ENCODE measurements at places on chromosomes 3 and 15.
A peak's percentile ranks its signal among the peaks of the same experiment; 100 is the strongest.

DNA sequence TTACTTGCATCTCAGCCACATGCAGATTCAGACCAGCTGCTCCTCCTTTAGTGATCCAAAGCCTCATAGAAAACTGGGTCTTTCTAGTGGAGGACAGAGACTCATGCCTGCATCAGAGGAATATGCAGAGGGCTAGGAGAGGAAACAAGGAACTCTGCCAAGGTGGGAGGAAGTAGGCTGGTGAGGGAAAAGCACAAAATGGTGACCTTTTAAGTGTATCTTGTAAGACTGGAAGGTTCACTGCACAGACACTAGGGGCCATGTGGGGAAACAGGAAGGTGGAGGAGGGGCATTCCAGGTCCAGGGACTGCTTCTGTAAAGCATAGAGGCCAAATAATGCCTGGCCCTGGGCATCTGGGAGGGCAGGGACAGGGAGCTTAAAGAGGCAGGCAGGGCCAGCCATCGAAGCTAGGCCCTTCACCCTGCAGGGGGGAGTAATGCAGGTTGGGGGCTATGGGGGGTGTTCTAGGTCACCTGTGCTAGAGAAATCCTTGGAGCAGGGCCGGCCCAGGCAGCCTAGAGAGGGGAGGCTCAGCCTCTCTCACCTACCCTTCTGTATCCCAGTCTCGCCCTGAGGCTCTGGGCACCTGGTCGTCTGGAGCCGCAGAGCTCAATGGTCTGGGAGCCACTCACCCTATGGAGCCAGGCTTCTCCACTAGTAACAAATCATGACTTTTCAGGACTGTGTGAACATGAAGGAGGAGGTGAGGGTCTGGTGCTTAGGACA lies 117.7 kb downstream of the DNAJB8 start:
- DNase-seq: no peak

GRCh38 chr15:32838820-32839219 lies 121.0 kb downstream of the GREM1 start:
- peak; percentile 94 for DNase-seq

- DNase-seq: peak; percentile 73
These were observed 27.1 kb downstream of the FILIP1L start for GRCh38 chr3:100087198-100087597.

GRCh38 chr3:134027631-134028030 lies 2.1 kb downstream of the SLCO2A1 start:
- no peak for DNase-seq

GRCh38 chr15:45094358-45094730 lies 19.6 kb downstream of the DUOX2 start:
- DNase-seq: no peak

- DNase-seq: no peak
These were observed 303.4 kb upstream of the DNAJC19 start for GRCh38 chr3:181292984-181293383.

DNA sequence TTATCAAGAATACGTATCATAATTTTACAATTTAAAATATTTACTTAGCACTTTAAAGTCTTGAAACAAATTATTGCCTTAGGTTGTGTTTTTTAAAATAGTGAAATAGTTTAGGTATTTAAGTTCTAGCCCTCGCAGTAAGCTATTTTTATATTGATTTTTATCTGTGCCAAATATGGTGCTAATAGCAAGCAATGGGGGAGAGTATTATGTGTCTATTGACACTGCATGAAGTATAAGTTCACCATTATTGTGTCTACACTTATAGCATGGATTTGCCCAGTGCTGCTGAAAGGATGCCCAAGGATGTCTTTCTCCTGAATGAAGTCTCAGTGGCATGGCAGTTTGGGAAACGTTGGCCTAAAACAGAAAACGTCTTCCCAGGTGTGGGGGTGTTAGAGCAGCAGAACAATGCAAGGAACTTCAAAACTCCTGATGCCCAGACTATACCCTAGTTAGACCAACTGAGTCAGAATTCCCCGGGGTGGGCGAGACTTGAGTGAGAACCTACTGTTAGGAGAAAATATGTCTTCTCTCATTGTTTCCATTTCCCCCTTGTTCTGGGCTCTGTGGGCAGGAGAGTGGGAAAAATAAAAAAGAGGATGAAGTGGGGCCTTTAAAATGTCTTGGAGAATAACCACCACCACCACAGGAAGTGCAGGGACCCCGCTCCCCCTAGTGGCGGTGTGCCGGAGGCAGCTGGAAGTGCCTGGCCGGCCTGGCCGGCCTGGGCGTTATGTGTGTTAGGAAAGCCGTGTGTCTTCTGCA lies 104.2 kb upstream of the SLC7A14 start:
- DNase-seq: peak; percentile 57

DNA sequence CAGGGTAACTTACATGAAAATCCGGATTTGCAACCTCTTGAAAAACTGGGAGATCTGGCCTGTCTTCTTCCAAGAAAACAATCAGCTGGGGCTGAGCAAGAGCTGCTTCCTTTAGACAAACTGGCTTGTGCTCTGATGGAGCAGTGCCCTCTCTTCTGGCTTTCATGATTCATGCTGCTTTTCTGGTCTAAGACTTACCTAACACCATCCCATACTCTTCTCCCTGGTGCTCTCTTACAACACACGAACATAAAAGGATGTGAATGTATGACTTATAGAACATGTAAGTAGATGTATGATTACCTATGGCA lies 9.9 kb downstream of the TJP1 start:
- peak; percentile 42 for DNase-seq

DNA sequence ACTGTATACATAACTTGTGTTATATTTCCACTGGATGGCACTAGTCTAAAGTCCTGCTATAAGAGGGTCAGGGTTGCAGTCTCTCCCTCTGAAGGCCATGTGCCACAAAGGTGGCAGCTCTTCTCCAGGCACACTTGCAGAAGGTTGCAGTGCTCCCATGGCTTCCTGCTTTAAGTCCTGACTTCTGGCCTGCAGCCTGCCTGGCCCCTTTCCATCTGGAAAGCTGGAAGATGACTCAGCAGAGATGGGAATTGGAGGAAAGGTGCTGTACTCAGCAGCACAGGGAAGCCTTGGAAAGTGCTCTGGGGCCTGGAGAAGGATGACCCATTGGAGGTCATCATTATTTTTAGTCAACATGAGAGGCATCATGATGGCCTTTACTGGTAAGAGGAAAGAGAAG lies 40.9 kb upstream of the MRPL3 start:
- DNase-seq: peak; percentile 81

DNA sequence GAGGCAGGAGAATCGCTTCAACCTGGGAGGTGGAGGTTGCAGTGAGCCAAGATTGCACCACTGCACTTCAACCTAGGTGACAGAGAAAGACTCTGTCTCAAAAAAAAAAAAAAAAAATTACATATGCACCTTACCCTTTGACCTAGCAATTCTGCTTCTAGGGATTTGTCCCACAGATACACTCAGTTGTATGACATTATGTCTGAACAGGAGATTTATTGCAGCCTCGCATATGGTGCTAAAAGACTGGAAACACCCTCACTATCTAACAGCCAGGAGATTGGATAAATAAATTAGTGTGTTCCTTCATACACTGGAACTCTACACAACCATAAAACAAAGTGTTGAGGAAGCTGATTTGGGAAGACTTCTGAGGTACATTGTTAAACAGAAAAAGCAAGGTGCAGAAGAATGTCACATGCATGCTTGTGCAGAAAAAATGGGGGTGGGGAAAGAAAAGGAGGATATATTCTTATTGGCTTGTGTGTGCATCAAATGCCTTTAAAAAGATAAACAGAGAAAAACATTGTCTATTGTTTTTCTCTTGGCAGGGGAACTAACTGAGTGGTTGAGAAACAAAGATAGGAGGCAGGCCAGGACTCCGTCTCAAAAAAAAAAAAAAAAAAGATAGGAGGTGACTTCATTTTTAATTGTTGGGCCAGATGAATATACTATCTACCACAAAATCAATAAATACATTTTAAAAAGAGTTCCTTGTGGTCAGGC lies 30.9 kb downstream of the PPCDC start:
- DNase-seq: no peak

DNA sequence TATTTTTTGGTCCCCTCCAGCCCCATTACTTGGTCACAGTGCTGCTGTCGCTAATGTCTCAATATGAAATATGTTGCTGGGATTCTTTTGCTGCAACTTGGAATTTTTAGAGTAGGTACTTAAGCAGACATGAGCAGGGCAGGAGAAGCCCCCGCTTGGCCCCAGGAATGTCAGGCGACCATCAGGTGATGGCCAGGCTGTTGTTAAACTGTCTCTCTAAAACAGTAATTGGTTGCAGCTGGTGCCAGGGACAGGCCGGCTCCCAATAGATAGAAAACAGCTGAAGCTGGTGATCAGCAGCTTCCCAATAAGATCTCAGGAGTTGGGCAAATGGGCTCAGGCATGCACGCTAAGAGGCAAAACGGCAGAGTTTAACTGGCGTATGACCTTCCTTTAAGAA lies 329.9 kb upstream of the TBL1XR1 start:
- no peak for DNase-seq

- no peak for DNase-seq
These were observed 24.2 kb downstream of the NBEAL2 start for GRCh38 chr3:47003461-47004368.

DNA sequence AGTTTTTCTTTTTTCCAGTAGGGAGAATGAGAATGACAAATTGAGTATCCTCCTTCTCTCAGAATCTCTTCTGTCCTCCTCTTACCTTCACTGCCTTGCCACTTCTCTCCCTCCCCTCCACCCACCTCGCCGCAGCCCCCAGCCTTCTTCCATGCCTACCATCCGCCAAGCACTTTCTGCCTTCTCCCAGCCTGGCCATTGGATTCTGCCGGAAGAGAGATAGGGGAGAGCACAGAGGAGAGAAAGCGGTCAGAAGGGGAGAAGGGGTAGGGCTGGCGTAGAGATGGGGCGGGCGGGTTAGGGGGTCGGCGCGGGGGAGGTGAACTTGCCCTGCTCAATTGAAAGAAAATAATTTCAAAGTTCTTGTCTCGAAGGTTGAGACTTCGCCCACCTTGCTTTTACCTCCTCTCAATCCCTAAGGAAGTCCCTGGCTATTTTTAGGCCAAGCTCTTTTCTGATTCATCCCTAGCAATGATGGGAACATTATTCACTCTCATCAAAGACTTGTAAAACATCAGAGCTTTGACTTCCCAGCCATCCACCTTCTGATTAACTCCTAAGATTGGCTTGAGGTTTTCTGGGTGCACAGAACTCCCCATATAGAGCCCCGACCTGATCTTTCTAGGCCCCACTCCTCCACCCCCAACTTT lies 811 bp downstream of the C3orf52 start:
- DNase-seq: peak; percentile 53

- DNase-seq: no peak
These were observed 79.5 kb upstream of the UMPS start for GRCh38 chr3:124650798-124651197.

DNA sequence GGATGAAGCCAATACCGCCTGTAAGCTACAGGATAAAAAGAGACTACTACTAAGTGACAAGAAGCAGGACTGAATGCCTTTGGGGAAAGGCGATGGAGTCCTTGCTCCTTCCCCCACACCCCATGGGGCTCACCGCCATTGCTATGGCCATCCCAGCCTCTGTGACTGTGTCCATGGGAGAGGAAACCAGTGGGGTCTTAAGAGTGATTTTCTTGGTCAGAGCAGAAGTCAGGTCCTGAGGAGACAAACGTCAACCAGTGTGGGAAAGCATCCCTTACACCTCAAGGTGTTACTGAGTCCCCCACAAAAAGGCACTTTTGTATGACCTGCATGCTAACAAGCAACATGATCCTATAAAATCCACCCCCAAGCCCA lies 913 bp downstream of the IMPDH2 start:
- no peak for DNase-seq

GRCh38 chr15:79874242-79874641 lies 22.6 kb downstream of the MTHFS start:
- DNase-seq: no peak

- DNase-seq: no peak
These were observed 36.9 kb upstream of the C15orf39 start for GRCh38 chr15:75164625-75165350.

DNA sequence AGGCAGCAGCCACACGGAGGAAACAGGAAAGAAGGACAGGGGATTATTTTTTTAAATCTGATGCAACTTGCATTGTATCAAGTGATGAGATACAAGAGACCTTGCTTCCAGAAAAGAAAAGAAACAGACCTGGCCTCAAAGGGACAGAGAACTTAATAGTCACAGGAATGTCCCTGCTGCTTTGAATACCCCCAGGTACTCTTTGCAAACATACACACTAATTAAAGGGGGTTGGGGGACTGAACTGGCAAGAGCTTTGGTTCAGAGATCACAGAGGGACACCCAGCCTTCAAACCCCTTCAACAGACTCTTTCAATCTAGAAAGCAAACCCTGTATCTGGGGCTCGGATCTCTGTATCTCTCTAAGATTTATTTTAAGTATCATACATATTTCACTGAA lies 18.0 kb downstream of the TNIK start:
- DNase-seq: no peak

DNA sequence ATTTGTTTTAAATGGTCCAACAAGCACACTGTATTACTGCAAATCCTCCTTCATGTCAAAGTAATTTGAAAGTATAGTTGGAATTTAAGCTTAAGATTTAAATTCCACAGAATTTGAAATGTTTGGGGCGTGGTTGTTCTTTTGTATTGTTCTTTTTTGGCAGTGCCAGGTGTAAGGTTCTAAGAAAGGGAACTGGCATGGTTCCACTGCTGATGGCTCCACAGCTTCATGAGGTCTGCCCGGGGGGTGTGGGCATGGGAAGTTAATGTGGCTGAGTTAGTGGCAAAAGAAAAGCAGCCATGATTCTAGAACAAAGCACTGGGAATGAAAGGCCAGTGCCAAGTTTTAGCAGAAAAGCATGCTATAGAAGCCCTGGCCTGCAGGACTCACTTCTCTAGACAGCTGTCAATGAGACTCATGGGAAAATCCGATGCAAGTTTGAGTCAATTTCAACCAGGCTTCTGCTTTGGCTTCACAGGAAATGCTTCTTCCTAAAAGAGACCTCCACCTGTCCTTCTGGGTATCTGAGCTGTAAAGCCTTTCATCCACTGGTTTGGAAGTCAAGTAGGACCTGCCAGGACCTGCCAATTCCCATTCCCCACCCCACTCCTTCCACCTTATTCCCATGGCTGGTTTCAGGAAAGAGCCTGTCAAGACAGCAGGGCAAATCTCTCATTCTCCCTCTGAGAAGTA lies 18.9 kb downstream of the CDCP1 start:
- DNase-seq: no peak

- no peak for DNase-seq
These were observed 35.6 kb downstream of the MAP2K5 start for GRCh38 chr15:67578020-67578600.

DNA sequence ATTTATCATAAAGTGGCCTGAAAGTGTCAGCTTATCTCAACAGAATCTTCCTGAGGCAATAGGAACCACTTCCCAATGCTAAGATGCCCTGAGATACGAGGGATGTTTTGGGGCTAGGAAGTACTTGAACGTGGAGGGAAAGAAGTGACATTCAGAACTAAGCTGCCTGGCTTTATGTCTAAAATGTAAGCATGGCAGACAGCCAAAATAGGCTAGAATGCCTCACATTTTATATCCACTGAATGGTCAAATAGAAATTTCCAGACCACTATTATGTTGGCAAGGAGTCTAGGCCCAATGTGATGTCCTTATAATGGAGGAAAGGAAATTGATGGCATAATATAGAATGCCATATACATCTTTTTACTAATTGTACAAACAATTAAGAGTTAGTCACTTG lies 154.9 kb downstream of the PEX5L start:
- no peak for DNase-seq

GRCh38 chr3:108409800-108410178 lies 100.6 kb downstream of the MYH15 start:
- no peak for DNase-seq
